Psoas muscle (tissue), 8 donors: ENCODE measurements at places on chromosomes 4 and X. TPM values are rescaled to one million over a fixed set of nuclear protein-coding genes. Genes with fewer than 3 reads are reported as not detected.

The NAT8L gene
- total RNA-seq, result 7.2 TPM

- no peak for DNase-seq
- H3K36me3 ChIP-seq, result no peaks in the 10 kb centered on the region
- peaks cover 3% of the 10 kb centered on the region for H3K4me1 ChIP-seq
- H3K4me3 ChIP-seq, result no peak overlapping the region
- no peaks in the 10 kb centered on the region for H3K27me3 ChIP-seq
These were observed 92.7 kb downstream of the SHISA3 start for GRCh38 chr4:42490015-42490414.

DNA sequence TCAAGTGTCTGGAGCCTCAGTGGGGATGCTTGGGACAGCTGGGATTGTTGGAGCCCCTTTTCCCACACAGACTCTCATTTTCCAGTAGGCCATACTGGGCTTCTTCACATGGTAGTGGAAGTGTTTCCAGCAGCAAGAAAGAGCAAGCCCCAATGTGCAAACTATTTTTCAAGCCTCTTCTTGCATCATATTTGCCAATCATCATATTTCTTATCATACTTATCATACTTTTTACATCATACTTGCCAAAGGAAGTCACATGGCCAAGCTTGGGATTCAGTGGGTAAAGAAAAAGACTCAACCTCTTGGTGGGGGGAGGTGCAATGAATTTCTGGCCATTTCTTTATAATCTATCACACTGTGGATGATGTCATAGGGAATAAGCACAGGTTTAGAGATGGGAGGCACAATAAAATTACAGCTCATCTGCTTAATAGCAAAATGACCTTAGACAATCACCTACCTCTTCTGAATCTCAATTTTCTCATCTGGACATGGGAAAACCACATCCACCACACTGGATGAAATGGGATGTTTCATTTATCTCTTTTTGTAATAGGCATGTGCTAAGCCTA lies 174.2 kb downstream of the MID1IP1 start:
- H3K27me3 ChIP-seq, result no peaks in the 10 kb centered on the region
- DNase-seq, result no peak
- no peaks in the 10 kb centered on the region for H3K36me3 ChIP-seq
- H3K4me3 ChIP-seq, result no peak overlapping the region

The SUPT20HL2 gene
- total RNA-seq, result not detected

GRCh38 chrX:112571388-112571787 lies 108.3 kb downstream of the LHFPL1 start:
- H3K27ac ChIP-seq, result no peak overlapping the region
- no peaks in the 10 kb centered on the region for H3K27me3 ChIP-seq
- H3K4me3 ChIP-seq, result no peak overlapping the region
- H3K4me1 ChIP-seq, result no peaks in the 10 kb centered on the region

The CXCL11 gene
- not detected for total RNA-seq

The PCDH19 gene
- total RNA-seq, result 0.40 TPM

The CCDC120 gene
- total RNA-seq, result 0.89 TPM

The CXorf65 gene
- not detected for total RNA-seq

GRCh38 chr4:184058026-184058425 lies 152.9 kb downstream of the STOX2 start:
- DNase-seq, result no peak
- no peak overlapping the region for H3K27ac ChIP-seq
- no peak overlapping the region for H3K4me3 ChIP-seq
- peaks cover 4% of the 10 kb centered on the region for H3K27me3 ChIP-seq
- H3K36me3 ChIP-seq, result no peaks in the 10 kb centered on the region

The RPA4 gene
- total RNA-seq, result 0.17 TPM

The SMIM10 gene
- total RNA-seq, result 1.6 TPM

GRCh38 chr4:9940041-9940440 lies 81.3 kb downstream of the SLC2A9 start:
- no peaks in the 10 kb centered on the region for H3K36me3 ChIP-seq
- H3K27me3 ChIP-seq, result no peaks in the 10 kb centered on the region
- H3K4me3 ChIP-seq, result no peak overlapping the region
- no peak for DNase-seq
- H3K27ac ChIP-seq, result no peak overlapping the region
- H3K4me1 ChIP-seq, result no peaks in the 10 kb centered on the region

- DNase-seq, result no peak
- H3K4me1 ChIP-seq, result no peaks in the 10 kb centered on the region
- H3K36me3 ChIP-seq, result no peaks in the 10 kb centered on the region
- no peaks in the 10 kb centered on the region for H3K27me3 ChIP-seq
- H3K27ac ChIP-seq, result no peak within 1 kb of the TSS
These were observed at the start of gene IRS4 for GRCh38 chrX:108736509-108737479. Gene IRS4 (minus strand): TSS chrX:108736563.

The KCND1 gene
- 0.21 TPM for total RNA-seq

GRCh38 chrX:155094468-155095061 lies 23.3 kb downstream of the BRCC3 start:
- peaks cover 36% of the 10 kb centered on the region for H3K36me3 ChIP-seq

The FAM3A gene
- 29.7 TPM for total RNA-seq

DNA sequence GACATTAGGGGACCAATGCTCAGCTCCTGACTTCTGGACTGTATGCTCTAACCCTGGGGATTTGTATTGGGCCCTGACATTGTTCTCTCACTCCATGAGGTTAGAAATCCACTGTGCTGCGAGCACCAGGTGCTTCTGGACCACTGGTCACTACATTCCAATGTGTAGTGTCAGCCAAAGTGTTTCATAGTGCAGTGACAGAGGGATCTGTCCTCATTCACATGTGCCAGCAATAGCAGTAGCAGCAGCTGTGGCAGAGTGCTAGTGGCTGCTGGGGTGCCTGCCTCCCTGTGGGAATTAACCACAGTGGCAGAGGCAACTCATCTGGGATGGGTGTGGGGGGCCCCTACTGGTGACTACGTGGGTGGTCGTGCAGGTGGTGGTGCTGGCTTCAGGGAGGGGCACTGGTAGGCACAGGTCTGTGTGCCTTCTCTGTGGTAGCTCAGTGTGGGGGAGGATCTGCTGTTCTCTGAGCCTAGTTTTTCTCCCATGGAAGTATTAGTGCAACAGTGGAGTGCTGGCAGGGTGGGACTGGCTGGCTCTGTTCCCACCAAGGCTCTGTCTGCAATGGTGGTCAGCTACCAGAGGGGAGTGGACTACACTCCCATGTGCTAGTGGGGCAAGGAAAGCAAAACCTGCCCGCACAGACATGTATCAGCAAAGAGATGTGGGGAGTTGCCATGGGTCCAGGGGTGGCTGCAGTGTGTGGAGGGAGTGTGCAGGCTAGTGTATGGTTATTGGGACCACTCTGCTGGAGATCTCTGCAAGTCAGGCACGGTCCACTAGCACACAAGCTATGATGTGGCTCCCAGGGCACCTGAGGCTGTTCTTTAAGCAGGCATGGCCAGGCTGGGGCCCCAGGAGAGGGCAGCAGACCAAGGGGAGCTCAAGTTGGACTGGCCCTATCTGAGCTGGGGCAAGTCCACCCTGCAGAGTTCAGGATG lies 78.5 kb downstream of the SCLT1 start:
- H3K27ac ChIP-seq, result no peak overlapping the region
- H3K4me3 ChIP-seq, result no peak overlapping the region
- H3K4me1 ChIP-seq, result no peaks in the 10 kb centered on the region
- DNase-seq, result peak; percentile 36
- no peaks in the 10 kb centered on the region for H3K27me3 ChIP-seq
- no peaks in the 10 kb centered on the region for H3K36me3 ChIP-seq

GRCh38 chrX:107457289-107457688 lies 7.8 kb downstream of the FRMPD3 start:
- peaks cover 51% of the 10 kb centered on the region for H3K27me3 ChIP-seq
- no peak overlapping the region for H3K27ac ChIP-seq
- no peaks in the 10 kb centered on the region for H3K36me3 ChIP-seq

GRCh38 chrX:38117485-38117884 lies 103.2 kb downstream of the SRPX start:
- no peak overlapping the region for H3K4me3 ChIP-seq
- H3K36me3 ChIP-seq, result no peaks in the 10 kb centered on the region
- no peaks in the 10 kb centered on the region for H3K4me1 ChIP-seq
- no peak overlapping the region for H3K27ac ChIP-seq

DNA sequence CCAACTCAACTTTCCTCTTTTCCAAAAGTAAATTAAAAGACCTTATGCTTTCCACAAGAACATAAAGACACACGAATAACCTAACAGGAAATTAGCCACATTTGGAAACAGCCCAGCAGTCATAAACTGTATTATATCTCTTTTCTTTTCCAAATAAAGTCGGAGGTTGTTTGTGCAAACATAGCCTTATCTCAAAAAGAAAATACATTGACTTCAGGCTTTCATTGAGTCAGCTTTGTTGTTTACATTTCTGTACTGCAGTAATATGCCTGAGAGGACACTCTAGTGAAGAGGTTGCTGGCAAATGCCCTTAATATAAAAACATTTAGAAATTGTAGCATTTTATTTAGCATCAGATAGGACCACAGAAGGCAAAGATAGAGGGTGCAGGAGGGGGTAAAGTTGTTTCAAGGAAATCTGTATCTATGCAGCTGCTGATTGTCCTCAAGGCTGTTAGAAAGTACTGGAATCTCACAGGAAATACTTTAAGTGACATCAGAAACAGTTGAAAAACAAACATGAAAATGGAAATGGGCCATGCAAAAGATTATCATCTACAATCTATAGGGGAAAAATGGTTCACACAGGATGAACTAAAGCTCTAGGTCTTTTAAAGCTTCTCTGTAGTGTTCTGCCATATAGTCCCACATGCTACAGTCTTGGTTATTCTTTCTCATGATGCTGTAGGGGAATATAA lies 14.5 kb downstream of the LNX1 start:
- no peaks in the 10 kb centered on the region for H3K27me3 ChIP-seq
- no peak for DNase-seq
- no peaks in the 10 kb centered on the region for H3K4me1 ChIP-seq
- no peaks in the 10 kb centered on the region for H3K36me3 ChIP-seq
- no peak overlapping the region for H3K4me3 ChIP-seq

GRCh38 chr4:39569209-39569608 lies 42.0 kb upstream of the UGDH start:
- DNase-seq, result no peak
- peaks cover 2% of the 10 kb centered on the region for H3K36me3 ChIP-seq
- H3K27ac ChIP-seq, result no peak overlapping the region

The ZFYVE28 gene
- total RNA-seq, result 7.7 TPM

GRCh38 chr4:104592183-104592582 lies 97.5 kb upstream of the CXXC4 start:
- no peaks in the 10 kb centered on the region for H3K27me3 ChIP-seq
- DNase-seq, result no peak
- no peaks in the 10 kb centered on the region for H3K4me1 ChIP-seq
- H3K4me3 ChIP-seq, result no peak overlapping the region

DNA sequence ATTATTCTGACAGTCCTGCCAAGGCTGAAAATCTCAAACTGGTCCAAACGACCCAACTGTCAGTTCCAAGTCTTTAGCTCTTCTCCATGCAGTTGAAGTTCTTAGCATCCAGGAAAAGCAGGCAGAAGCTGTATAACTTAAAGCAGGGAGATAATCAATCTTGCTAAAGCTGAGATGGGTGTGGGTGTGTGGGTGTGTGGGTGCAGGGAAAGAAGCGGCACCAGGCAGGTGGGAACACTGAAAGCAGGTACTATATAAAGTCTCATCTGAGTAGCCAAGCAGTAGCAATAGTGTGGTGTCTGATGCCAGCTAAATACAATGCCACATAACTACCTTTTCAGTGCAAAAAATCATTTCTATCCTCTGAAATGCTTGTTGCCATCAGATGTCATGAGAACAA lies 69.7 kb upstream of the EGFL6 start:
- no peaks in the 10 kb centered on the region for H3K4me1 ChIP-seq
- no peak overlapping the region for H3K4me3 ChIP-seq

DNA sequence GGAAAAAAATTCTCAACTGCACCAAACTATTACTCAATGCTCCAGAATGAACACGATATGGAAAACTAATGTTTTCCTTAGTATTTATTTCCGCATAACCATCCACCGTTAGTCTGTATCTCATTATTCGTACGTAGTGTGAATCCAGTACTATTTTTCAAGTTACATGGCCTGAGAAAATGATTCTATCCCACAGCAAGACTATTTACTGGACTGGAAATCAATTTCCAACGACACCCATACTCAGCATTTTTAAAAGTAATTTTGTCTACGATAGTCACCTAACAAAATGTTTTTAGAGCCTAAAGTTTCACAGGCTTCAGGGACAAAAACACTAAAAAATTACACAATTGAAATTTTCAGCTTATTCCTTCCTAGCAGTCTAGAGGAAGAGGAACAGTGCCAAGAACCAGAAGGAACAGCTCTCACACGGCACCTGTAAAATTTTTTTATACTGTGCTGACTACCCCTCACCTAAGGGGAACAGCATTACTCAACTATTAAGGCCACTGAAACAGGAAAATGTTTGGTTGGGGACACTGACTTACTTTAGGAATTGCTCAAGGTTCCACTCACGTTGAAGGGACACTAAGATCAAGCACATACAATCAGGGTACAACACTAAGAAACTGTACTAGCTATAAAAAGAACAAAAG lies 9.6 kb downstream of the UBE2D3 start:
- H3K27me3 ChIP-seq, result no peaks in the 10 kb centered on the region
- H3K4me1 ChIP-seq, result peaks cover 90% of the 10 kb centered on the region
- no peak for DNase-seq
- H3K4me3 ChIP-seq, result peak overlapping the region; percentile 15
- H3K27ac ChIP-seq, result peak overlapping the region; percentile 54

DNA sequence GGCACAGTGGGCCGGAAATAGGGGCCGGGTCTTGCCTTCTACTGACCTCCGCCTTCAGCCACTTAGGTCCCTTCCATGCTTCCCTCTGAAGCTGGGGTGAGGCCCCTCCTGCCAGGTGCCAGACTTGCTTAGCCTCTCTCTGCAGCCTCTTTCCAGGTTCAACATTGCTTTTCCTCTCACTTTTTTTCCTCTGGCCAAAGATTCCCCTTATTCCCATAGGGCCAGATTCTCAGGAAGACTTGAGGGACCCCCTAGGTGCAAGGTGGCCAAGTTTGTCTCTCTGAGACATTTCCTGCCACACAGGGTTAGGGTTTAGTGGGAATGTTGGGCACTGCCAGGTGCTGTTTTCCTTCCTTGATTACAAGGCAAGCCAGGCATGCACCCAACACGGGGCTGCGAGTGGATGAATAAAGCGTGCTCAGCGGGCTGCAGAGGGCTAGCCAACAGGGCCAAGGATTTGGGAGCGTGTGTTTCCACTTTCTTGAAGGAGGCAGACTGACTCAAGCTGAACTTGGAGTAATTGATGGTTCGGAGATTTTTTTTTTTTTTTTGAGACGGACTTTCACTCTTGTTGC lies 7.6 kb upstream of the GJB1 start:
- no peaks in the 10 kb centered on the region for H3K27me3 ChIP-seq
- H3K4me3 ChIP-seq, result no peak overlapping the region
- DNase-seq, result no peak
- H3K4me1 ChIP-seq, result no peaks in the 10 kb centered on the region
- no peak overlapping the region for H3K27ac ChIP-seq
- no peaks in the 10 kb centered on the region for H3K36me3 ChIP-seq

GRCh38 chr4:152870606-152871005 lies 65.5 kb upstream of the FHDC1 start:
- no peak overlapping the region for H3K4me3 ChIP-seq
- H3K4me1 ChIP-seq, result no peaks in the 10 kb centered on the region
- no peaks in the 10 kb centered on the region for H3K27me3 ChIP-seq
- H3K36me3 ChIP-seq, result peaks cover 3% of the 10 kb centered on the region
- DNase-seq, result no peak
- H3K27ac ChIP-seq, result no peak overlapping the region
